Pulmonary artery endothelial cell (primary cell): ENCODE measurements at places on chromosomes 7 and 10. TPM values are rescaled to one million over a fixed set of nuclear protein-coding genes. Genes with fewer than 3 reads are reported as not detected.

- DNase-seq: no peak
Observed at GRCh38 chr10:89245802-89246201, 5.8 kb downstream of the LIPA start.

- DNase-seq: no peak
Observed at GRCh38 chr7:42947521-42947920, 15.3 kb downstream of the MRPL32 start.

DNA sequence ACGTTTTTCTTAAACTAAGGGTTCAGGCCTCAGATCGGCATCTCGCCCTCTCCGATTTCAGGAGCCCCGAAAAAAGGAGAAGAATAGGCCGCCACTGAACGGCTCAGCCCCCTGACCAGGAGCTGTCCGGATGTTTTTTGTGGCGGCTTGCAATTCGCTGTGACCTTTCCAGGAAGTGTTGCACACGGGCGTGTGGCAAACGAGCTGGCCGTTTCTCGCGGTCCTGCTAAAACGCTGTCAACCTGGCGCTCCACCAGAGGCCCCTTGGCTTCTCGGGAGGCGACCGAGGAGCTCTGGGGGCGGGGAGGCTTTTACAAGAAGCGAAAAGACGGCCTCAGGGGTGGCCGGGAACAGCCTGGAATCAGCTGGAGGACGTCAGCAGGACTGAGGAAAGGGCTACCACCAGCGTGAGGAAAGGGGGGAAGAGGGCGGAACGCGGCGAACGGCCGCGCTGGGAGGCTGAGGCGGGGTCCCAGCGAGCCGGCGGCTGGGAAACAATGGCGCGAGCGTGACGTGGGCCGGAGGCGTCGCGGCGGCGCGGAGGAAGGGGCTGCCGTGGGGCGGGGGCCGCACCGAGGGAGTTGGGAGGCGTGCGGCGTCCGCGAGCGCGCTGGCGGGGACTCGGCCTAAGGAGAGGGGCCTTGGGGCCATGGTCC lies 493 bp downstream of the NT5C2 start:
- peak; percentile 71 for DNase-seq

The THSD7A gene
- total RNA-seq: 18.8 and 30.5 TPM in 2 replicates

DNA sequence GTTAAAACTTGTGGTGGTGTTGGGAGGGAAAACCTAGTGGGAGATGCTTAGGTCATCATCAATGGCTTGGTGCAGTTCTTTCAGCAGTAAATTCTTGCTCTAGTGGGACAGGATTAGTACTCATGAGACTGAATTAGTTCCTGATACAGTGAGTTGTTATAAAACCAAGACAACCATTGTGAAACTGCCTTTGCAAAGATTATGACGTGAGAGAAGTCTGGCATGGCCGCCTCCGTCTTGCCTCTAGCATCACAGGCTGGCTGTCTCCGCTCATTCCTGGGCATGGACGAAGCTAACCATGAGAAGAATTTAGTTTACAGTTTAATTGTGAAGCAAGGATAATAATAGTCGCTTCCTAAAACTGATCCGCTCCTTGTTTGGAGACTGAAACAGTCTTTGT lies 186.4 kb downstream of the KIF20B start:
- no peak for DNase-seq

The INHBA gene
- 2.4 and 13.1 TPM in 2 replicates for total RNA-seq

- no peak for DNase-seq
Observed at GRCh38 chr10:22049635-22050034, 46.1 kb upstream of the DNAJC1 start.

The MMD2 gene
- total RNA-seq: not detected in 2 replicates

The PSD gene
- 0.07 and 0.14 TPM in 2 replicates for total RNA-seq

The JMJD1C gene
- total RNA-seq: 118 and 122 TPM in 2 replicates

GRCh38 chr7:586494-586893 lies 66.8 kb upstream of the PDGFA start:
- no peak for DNase-seq

The OTUD1 gene
- total RNA-seq: 3.9 and 4.9 TPM in 2 replicates

The EVX1 gene
- not detected in 2 replicates for total RNA-seq

The CALHM1 gene
- total RNA-seq: not detected in 2 replicates

- DNase-seq: no peak
Observed at GRCh38 chr7:29946428-29947186, 43.0 kb downstream of the SCRN1 start.

- DNase-seq: no peak
Observed at GRCh38 chr10:75070961-75071428, 40.5 kb upstream of the SAMD8 start.

- DNase-seq: no peak
Observed at GRCh38 chr10:124605001-124605370, 139.2 kb downstream of the FAM53B start.

DNA sequence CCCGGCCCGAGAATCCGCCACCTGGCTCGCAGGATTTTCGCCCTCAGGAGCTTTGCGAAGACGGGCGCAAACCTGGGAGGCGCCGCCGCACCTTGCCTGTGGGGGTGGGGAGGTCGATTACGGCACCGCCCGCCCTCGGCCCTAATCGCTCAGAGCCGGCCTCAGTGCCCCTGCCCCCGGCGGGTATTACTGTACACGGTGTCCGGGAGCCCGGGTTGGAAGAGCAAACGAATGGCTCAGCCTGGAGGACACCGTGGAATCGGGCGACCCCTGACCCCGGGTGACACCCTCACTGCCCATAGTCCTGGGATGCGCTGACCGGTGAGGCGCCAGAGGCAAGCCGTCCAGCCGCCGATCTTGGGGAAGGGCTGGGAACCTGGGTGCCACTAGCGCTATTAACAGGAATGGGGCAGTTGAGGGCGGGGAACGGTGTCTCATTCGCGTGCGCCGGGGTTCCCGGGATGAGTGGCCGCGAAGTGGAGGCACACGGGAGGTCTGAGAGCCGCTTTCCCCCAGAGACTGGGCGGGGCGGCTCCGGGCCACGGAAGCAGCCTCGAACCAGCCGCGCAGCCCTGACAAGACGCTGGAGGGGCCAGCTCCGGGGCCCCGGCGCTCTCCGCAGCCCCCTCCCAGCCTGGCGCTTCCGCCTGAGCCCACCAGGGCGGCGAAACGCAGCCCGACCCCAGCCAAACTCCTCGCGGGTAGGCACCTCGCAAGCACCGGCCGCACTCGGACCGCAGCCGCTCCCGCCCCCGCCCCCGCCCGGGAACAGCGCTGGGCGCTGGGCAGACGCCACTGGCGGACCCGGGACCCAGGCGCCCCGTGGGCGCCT lies 167.5 kb downstream of the NRF1 start:
- no peak for DNase-seq

The CHPF2 gene
- 57.7 and 71.3 TPM in 2 replicates for total RNA-seq

The TAS2R5 gene
- total RNA-seq: 0.53 and 0.74 TPM in 2 replicates

The CNPY1 gene
- total RNA-seq: not detected in 2 replicates

GRCh38 chr7:140141256-140141655 lies 35.5 kb downstream of the KDM7A start:
- no peak for DNase-seq

The IDI2 gene
- not detected in 2 replicates for total RNA-seq

DNA sequence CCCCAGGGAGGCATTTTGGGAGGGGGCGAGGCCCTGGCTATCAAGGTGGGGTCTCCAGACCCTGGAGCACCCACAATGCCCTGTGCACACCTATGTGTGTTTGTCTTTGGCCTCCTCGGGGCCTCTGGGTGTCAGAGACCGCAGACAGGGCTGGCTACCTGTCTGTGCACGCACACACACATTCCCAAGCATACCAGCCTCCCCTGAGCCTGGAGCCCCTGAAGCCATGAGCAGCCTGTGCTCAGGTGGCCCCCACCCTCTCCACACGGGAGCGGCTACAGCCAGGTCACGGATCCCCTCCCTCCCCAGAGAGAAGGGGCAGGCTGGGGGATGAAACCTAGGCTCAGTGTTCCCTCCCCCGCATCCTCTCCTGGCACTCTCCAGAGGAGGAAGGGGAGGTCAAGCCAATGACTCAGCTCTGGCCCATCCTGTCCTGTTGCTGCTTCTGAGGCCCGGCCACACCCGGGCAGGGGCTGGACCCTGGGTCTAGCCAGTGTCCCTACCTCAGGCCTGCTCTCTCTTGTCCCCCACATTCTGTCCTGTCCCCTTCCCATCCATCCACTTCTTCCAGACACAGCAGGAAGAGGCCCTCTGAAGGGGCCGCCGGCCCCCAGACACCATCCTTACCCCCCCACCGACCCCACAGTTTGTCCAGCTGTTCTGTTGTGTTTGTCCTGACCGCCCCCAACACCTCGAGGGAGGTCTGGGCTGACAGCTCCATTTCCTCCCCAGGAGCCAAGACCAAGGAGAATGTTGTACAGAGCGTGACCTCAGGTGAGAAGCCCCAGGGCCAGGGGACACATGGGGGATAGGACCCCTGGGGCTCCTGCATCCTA lies 720 bp downstream of the SNCG start:
- DNase-seq: no peak

DNA sequence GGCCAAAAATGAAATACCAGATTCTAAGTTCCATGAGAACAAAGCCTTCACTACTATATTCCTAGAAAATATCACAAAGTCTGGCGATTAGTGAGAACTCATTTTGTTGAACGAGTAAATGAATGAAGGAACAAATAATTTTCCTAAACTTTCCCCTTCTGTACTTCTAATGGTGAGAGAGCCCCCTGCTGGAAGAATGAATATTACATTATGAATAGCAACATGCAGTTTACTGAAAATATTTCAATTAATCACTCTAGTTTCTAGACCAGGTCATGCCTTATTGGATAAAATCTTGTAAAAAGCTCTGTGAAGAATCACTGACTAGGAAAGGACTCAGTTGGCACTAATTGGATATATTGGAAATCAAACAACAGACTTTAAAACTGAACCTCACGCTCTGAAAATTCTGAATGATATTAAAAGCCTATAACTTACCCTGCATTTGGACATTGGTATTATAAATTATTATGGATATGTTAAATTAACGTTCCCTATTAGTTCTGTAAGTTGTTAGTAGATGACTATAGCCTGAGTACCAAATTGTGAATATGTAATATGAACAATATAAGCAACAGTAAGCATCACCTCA lies 32.4 kb upstream of the MTPN start:
- DNase-seq: peak; percentile 5

DNA sequence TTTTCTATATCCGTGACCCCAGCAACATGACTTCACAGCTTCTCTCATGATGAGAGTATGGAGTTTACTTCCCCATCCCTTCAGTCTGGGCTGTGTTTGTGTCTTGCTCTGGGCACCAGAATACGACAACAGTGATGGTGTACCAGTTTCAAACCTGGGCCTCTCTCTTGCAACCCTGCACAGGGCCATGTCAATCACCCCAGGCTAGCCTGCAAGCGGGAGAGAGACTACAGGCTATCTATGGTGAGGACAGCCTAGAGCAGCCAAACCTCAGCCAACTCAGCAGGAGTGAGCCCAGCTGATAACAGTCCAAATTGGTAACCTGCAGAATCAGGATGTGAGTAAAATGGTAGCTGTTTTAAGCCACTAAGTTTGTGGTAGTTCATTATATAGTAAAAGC lies 235.8 kb downstream of the CHCHD3 start:
- no peak for DNase-seq

The CCAR1 gene
- 30.9 and 40.4 TPM in 2 replicates for total RNA-seq

GRCh38 chr7:75739796-75740672 lies 1.3 kb upstream of the HIP1 start:
- DNase-seq: peak; percentile 19

DNA sequence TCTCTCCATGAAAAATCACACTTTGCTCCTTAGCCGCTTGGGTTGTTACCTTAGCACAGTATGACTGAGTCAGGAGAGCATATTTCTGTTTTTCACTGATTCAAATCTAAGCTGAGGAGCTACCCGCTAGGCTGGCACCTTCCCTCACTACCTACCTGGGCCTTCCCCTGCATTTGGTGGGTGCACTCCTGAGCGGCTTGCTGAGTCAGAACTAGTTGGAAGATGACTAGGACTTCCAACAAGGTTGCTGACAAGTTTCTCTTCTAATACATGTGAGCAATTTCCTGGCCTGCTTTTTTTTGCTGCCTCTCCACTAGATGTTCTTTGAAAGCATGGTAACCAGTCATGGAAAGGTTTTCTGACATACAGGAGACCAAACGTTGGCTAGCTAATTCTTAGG lies 43.8 kb upstream of the SEC61G start:
- DNase-seq: no peak

The CRYGN gene
- not detected in 2 replicates for total RNA-seq

- no peak for DNase-seq
Observed at GRCh38 chr10:33416209-33416608, 81.7 kb upstream of the NRP1 start.

DNA sequence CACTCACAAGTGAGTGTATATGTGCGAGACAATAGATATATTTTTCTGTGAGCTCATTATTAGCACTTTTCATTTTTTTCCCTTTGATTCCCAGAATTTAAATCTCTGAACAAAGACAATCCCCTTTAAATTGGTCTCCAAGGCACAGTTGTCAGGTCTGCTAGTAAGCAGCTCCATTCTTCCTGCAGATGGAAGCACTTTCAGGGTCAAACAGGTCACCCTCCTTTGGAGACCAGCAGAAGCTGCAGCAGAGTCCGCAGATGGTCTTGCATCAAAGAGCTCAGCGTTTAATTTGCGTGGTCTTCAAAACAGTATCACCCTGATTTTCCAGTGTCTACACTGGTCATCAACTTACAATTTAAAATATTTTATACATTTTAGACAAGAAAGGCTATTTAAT lies 543.8 kb downstream of the ARL4A start:
- DNase-seq: no peak
